Activated CD4-positive, CD25-positive, alpha-beta regulatory T cell treated with anti-CD3 and anti-CD28 coated beads, Interleukin-2, amount 50 U/mL, for 16 hours (primary cell): ENCODE measurements at places on chromosomes 6 and 20.

- no peak for DNase-seq
Observed at GRCh38 chr20:52869698-52870501, 102.3 kb upstream of the TSHZ2 start.

DNA sequence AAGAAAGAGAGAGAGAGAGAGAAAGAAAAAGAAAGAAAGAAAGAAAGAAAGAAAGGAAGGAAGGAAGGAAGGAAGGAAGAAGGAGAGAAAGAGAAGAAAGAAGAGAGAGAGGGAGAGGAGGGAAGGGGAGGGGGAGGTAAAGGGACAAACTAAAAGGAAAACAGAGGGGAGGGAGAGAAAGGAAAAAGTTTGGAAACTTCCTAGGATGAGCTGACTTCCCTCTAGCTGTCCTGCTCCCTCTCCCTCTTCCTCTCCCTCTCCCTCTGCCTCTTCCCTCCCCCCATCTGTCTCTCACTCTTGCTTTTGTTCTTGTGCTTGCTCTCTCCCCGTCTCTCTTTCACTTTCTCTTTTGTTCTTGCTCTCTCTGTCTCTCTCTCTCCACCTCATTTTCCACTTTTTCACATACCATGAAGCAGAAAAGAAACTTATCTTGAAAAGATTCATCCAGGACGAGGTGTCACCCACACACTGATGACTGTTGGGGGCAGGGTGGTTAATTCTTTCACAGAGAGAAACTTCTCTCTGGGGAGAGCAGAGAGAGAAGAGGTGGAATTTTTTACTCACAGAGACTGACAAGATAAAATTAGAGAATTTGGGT lies 56.4 kb upstream of the DUSP22 start:
- peak; percentile 34 for DNase-seq

DNA sequence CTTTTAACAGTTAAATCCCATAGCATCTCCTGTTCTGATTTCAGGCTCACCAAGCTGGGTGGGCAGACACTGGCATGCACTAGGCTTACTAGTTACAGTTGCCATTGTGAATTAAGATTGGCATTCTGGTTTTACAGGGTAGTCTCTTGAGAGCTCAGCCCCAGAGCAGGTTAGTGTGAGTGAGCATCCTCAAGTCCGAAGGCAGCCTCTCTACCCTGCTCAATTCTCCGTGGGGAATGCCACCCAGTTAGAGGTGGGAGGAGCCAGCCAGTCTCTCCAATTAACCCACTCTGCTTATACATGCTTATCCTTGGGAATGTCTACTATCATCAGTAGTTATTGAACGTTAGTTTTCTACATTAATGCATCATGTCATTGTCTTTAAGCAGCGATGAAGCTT lies 8.9 kb upstream of the OGFRL1 start:
- DNase-seq: no peak

GRCh38 chr6:10831609-10832008 lies 6.7 kb downstream of the MAK start:
- no peak for DNase-seq

DNA sequence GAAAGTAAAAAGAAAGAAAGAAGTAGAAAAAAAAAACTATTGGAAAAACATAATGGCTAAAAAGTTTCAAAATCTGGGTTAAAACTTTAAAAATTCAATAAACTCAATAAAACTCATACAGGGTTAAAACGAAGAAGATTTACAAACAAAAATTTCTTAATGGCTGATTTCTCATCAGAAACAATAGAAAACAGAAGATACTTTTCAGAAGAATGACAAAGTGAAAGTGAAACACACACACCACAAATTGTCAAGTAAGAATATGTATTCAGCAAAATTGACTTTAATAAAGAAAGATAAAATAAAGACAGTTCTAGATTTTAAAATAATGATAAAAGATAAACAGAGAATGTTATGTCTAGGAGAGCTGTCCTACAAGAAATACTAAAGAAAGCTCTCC lies 618.9 kb upstream of the GJE1 start:
- no peak for DNase-seq

- no peak for DNase-seq
Observed at GRCh38 chr6:157364705-157365104, 16.3 kb upstream of the ZDHHC14 start.

GRCh38 chr6:109715616-109716015 lies 24.5 kb downstream of the FIG4 start:
- DNase-seq: no peak

GRCh38 chr6:3151691-3152090 lies 5.7 kb downstream of the TUBB2A start:
- DNase-seq: no peak

- DNase-seq: no peak
Observed at GRCh38 chr6:21587179-21587960, 6.2 kb upstream of the SOX4 start.

DNA sequence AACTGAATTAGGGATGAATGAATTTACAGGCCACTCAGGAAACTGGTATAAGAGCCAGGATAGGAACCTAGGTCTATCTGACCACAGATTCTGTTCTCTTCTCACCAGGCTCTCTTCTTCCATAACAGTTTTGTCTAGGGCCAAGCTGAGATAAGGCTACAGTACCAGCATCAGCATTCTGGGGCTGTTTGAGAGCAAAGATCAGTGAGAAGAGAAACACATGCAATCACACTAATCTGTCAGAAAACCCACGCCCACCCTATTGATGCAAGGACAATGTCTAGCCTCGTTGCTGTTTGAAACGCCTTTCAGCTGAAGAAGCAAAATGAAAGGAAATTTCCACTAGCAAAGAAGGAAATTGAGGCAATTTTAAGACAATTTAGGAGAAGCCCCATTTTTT lies 137.7 kb downstream of the LCA5 start:
- no peak for DNase-seq

DNA sequence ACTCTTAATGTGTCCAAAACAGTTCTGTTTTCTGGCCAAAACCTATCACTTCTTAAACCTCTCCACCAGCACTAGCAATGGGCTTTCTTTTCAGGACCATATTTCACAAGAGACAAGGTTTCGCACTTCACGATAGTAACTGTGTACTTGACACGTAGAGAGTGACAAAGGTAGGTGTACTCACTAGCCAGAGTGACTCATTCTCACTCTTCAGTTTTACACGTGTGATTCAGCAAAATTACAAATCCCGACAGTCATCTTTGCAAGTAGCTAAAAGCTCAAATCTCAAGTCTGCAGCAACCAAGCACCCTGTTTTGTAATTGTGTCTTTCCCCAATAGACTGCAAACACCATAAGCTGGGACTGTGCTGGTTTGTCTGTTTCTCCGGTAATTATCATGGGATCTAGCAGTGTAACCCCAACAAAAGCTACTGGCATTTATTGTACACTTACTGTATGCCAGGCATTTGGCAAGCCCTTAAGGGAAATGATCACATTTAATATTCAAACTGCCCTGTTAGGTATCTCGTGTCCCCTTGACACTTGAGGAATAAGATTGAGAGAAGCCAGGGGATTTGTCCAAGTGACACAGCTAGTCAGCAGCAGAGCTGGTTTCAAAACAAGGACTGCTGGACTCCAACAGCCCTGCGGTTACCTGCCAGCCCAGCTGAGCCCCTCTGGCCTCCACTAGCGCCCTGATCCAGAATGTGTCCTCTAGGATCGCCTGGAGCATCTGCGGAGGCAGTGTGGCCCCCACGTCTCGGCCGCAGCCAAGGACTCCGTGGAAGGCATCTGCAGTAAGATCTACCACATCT lies 9.9 kb downstream of the PCIF1 start:
- DNase-seq: no peak

GRCh38 chr6:5159162-5159561 lies 74.0 kb downstream of the PPP1R3G start:
- no peak for DNase-seq

DNA sequence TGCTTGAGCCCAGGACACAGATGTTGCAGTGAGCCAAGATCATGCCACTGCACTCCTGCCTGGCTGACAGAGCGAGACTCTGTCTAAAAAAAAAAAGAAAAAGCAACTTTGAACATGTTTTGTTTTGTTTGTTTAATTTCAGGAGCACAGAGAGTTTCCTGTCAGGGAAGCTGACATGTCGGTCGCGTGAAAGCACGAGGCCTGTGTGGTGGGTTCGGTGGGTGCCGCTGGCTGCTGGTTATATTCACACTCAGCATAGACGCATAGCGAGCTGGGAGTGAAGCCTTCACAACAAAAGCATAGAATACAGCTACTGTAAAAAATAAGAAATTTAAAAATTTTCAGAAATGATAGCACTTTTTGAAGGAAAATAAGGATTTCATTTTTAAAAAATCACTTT lies 14.5 kb downstream of the MTG2 start:
- no peak for DNase-seq

- DNase-seq: no peak
Observed at GRCh38 chr20:63225082-63225454, 9.1 kb upstream of the YTHDF1 start.

DNA sequence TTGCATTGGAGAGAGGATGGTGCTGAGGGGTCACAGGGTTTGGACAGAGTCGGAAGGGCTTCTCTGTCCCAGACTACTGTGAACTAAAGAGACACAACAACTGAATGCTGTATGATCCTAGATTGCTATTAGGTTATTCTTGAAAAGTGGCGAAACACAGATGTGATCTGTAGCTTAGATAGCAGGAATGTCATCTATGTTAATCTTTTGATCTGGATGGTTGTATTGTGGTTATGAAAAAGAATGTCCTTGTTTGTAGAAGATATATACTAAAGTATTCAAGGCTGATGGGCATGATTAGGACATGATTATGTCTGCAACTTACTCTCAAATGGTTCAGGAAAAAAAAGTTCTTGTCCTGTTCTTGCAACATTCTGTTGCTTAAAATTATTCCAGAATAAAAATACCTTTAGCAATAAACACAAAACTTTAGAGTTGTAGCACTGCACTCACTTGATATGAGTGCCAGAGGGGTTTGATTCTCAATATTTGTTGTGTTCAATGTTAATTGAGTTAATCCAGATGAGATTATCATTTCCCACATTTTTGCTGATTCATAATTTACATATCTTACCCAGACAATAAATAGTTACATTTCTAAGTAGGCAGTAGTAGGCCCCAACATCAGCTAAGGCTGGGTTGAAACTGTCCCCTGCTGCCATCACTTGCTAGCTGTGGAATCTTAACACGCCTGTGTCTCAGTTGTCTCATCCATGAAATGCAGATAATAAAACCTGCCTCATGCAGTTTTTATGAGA lies 645.2 kb downstream of the KIF16B start:
- DNase-seq: no peak

DNA sequence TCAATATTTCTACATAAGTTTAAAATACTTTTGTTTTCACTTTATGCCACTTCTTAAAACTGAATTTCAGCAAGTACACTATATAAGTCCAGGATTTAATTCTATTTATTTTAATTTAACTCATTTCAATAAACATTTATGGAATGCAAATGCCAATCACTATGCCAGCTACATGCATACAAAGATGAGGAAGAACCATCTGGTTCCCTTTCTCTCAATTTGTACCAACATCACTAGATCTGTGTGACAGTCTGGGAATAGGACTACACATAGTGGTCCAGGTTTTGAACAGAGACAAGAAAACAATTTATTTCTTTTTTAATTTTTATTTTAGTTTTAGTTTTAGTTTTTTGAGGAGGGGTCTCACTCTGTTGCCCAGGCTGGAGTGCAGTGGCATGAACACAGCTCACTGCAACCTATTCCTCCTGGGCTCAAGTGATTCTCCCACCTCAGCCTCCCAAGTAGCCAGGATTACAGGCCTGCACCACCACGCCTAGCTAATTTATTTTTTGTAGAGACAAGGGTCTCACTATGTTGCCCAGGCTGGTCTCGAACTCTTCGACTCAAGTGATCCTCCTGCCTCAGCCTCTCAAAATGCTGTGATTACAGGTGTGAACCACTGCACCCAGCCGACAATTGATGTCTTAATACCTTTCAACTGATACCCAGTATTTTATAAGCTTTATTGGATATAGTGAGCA lies 35.8 kb downstream of the TRIM27 start:
- no peak for DNase-seq

- no peak for DNase-seq
Observed at GRCh38 chr6:7540595-7540994, 876 bp upstream of the DSP start.

GRCh38 chr20:3971145-3971544 lies 44.2 kb downstream of the RNF24 start:
- DNase-seq: no peak

- DNase-seq: no peak
Observed at GRCh38 chr20:60583741-60584140, 625.5 kb downstream of the CDH26 start.

- DNase-seq: no peak
Observed at GRCh38 chr6:89475634-89476033, 42.7 kb downstream of the ANKRD6 start.

- DNase-seq: no peak
Observed at GRCh38 chr6:37865504-37865903, 46.0 kb downstream of the ZFAND3 start.

- no peak for DNase-seq
Observed at GRCh38 chr6:135097172-135097571, 42.5 kb upstream of the HBS1L start.

DNA sequence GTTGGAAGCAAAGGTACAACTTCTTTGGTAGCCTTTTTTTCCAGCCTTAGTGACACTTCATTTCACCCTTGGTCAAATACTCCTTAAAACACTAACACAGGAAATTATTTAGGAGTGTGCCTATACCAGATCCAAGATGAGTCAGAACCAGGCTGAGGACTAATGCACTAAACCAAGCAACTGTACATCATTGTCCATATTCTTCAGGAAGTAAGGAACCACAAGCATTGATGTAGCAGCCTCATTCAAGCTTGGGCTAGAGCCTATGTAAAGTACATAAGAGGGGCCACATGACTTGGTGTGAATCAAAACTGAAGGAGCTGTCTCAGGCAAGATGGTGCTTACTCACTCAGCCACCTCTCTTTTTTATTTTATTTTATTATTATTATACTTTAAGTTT lies 20.7 kb upstream of the ADGB start:
- DNase-seq: no peak

DNA sequence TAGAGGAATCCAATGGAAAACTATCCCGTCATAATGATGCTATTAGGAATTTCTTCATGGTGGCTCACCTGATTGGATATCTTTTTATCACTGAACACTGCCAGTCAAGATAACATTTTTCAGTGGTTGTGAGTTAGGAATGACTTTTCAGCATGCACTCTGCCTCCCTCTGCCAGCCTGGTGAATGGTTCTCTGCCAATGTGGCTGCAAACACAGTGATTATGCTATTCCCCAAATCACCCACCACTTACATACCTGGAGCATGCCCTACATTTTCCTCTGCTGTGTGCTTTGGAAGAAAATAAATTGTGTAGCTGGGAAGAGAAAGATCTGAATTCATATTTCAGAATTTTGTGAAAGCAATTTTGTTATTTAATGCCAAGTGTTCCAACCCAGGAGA lies 102.6 kb upstream of the LAMP5 start:
- no peak for DNase-seq

- DNase-seq: no peak
Observed at GRCh38 chr6:3650076-3650958, 101.2 kb downstream of the PXDC1 start.

DNA sequence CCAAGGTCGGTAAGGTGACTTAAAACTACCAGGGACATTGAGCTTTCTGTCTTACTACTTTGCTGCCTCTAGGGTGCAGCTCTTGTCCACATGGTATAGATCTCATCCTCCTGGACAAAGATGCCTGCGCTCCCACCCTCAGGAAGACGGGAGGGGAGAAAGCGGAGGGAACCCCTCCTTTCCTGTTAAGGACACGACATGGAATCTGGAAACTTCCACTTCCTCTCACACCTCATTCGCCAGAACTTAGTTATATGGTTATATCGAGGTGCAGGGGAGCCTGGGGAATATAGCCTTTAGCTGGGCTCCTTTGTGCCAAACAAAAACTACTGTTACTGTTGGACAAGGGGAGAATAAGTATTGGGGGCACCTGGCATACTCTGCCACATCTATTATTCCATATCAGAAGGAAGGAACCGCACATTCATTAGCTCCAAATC lies 224.3 kb upstream of the TSHZ2 start:
- no peak for DNase-seq

GRCh38 chr6:20415712-20416454 lies 14.2 kb downstream of the E2F3 start:
- no peak for DNase-seq
